ENCODE measurements at places on chromosomes 13 and 19.

DNA sequence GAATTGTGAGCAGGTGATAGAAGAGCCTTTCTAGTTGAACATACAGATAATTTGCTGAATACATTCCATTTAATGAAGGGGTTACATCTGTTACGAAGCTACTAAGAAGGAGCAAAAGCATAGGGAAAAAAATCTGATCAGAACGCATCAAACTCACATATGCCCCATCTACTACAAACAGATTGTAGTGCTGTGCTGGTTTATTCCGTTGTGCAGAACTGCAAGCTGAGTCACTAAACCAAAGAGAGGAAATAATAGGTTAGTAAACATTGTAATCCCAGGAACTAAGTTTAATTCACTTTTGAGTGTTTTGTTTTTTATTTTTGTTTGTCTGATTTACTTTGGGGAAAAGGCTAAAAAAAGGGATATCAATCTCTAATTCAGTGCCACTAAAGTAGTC lies 136.3 kb downstream of the CDK8 start:
- no peak for DNase-seq

DNA sequence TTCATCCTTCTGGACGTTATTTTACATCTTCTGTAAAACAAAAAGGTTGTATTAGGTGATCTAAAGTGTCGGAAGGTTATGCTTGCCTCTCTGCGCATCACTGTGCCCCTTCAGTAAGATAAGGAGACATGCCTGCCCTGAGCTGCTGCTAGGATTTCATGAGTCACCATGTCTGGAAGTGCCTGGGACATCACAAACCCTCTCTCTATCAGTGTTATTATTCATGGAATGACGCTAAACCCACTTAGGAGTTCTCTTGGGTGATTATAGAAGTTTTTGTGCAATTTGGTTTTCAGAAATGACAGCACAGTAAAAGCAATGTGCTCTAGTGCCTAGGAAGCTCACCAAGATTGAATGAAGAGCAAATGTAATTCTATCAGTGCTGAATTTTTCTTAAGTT lies 617.7 kb downstream of the DCT start:
- DNase-seq, result no peak

- no peak for DNase-seq
Measured at GRCh38 chr19:38678217-38678890, 30.9 kb downstream of the ACTN4 start.

- DNase-seq, result no peak
Measured at GRCh38 chr13:50359779-50360178, 344.5 kb downstream of the KCNRG start.

GRCh38 chr13:28718543-28719226 lies at the start of gene SLC46A3:
TSS of gene SLC46A3 (minus strand) at chr13:28718970. CDS start at chr13:28717998, 972 bp downstream.
- peak; percentile 97 for DNase-seq

DNA sequence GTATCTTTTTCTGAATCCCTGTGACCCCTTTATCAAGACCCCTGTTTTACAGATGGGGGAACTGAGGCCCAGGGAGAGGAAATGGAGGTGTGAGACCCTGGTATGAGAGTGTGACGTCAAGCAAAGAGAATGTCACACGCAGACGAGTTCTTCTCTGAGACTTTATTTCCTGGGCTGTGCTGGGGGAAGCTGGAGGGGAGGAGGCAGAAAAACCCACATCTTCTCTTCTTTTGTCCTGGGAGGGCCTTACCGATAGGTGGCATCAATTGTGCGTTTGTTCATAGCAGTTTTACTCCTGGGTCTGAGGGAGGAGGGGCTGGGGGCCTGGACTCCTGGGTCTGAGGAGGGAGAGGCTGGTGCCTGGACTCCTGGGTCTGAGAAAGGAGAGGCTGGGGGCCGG lies 4.9 kb upstream of the KLK15 start:
- DNase-seq, result no peak

GRCh38 chr13:78998630-78999315 lies 339.8 kb upstream of the OBI1 start:
- no peak for DNase-seq

DNA sequence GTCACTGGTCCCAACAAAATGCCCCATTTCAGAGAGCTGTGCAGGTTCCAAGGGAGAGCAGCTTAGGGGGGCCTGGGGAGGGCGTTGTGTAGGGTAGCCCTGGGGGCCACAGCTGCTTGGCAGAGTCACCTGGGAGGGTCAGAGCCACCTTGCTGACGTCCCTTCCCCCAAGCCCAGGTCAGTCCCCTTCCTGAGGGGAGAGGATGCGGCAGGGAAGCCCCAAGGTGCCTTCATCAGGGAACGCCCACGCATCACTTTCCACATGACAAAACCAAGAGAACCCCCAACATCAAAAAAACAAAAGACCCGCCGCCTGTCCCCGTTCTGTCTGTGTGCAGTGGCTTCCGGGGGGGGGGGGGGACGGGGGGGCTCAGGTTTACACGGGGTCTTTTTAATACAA lies 5.3 kb upstream of the UQCR11 start:
- no peak for DNase-seq

- DNase-seq, result no peak
Measured at GRCh38 chr13:27619093-27619727, 1.1 kb downstream of the LNX2 start.

DNA sequence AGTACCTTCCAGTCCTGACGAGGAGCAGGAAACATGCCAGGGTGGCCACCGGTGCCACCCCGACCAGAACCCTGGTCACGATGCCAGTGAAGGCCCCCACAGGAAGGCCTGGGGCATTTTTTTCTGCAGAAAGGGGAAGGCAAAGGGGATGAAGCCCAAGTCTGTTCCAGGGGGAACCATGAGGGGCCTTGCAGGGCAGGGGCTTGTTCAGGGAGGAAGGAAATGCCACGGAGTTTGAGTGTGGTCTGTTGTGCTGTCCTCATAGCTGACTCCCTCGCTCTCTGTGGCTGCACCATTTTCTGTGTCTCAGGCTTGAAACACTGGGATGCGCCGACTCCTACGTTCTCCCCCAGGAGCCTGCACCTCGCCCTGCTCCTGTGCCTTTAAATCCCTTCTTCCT lies 27.5 kb upstream of the CEACAM1 start:
- no peak for DNase-seq

- DNase-seq, result no peak
Measured at GRCh38 chr19:48633148-48634035, 3.8 kb downstream of the DBP start.

GRCh38 chr13:32883474-32883873 lies 132.7 kb upstream of the KL start:
- no peak for DNase-seq

DNA sequence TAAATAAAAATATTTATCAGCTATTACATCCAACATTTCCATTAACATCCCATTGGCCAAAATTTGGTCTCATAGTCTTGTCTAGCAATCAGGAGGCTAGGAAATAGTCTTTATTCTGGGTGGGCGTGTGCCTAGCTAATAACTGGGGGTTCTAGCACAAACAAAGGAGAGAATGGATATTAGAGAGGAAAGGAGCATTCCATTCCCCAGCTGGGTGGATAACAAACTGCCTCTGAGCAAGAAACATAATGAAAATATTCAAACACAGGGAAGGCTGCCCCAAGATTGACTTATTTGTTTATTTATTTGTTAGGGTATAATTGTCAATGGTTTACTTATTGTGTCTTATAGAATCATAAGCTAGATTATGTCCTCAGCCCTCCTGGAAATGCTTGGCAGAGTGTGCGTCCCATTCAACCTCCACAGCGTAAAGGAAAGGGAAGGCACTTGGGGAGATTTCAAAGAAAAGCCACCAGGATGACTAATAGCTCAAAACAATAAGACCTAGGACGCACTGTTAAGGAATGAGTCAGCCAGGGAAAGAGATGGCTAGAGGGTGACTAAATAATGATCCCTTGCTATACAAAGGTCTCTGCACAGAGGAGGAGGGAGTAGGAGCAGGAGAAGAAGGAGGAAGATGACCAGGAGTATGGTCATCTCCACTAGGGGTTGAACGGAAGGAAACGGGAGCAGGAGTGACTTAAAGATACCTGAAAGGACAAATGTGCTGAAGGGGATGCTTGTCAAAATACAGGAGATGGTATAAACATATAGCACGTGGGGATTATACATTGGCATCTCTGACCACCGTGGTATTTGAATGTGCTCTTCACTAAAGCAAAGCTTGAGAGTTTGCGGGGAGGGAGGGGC lies 23.5 kb upstream of the USP12 start:
- DNase-seq, result no peak

DNA sequence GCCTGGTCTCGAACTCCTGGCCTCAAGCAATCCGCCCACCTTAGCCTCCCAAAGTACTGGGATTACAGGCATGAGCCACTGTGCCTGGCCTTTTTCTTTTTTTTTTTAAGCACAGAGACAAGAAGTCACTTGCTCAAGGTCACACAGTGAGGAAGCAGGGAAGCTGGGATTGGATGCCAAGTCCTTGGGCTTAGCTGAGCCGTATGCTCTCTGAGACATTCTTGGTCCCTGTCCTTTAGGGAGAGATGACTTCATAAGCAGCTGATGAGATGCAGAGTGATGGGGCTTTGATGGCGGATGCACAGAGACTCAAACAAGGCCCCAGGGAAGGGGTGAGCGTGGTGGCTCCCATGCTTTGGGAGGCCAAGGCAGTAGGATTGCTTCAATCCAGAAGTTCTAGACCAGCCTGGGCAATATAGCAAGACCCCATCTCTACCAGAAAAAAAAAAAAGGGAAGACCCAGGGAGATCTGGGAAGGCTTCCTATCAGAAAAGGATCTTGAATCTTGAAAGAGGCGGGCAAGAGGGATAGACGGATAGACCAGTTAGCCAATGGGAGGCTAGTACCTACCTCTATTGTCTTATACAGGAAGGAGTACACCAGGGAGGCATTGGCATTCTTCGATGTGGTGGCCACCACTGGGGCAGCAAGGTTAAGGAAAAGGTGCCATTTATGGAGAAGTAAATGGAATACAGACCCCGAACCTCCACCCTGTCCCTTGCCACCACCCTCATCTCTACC lies 3.9 kb downstream of the AP1M2 start:
- no peak for DNase-seq

DNA sequence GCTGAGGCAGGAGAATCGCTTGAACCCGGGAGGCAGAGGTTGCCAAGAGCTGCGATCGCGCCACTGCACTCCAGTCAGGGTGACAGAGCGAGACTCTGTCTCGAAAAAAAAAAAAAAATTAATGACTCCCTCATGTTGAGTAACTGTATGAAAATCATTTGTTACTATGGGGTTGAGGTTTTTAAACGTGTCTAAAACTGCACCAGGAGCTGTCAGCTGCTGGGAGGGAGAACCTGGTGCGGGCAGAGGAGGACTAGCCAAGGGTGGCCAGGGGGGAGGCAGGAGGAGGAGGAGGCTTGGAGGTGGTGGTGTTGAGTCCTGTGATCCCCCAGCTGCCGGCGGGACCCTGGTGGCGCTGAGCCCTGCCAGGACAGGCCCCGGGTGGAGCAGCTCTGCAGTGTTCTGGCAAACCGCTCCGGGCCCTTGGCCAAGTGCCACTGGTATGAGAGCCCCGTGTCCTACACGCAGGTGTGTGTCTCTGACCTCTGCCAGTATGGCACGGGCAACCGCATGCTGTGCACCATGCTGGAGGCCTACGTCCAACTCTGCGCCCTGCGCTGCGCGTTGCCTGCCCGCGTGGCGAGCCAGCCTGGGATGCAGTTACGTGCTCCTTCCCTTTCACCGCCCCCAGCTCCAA lies 17.1 kb upstream of the FXYD3 start:
- DNase-seq, result no peak

DNA sequence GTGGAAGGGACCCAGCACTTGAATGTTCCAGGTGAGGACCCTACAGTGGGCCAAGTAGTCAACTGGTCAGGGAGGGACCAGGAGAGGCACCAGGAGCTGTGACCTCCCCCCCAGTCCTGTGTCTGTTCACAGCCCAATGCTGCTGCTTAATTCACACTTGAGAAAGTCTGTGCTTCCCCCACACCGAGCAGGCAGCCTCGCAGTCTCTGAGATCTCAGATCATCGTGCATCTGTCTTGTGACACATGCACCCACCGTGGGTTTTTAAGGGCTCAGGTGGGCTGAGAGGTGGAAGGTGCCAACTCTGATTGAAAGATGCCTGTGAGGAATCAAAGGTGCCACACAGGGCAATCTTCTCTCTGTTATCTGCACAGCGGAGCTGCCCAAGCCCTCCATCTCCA lies 6.2 kb downstream of the CEACAM5 start:
- no peak for DNase-seq

- no peak for DNase-seq
Measured at GRCh38 chr13:46803586-46803985, 6.6 kb upstream of the ESD start.

DNA sequence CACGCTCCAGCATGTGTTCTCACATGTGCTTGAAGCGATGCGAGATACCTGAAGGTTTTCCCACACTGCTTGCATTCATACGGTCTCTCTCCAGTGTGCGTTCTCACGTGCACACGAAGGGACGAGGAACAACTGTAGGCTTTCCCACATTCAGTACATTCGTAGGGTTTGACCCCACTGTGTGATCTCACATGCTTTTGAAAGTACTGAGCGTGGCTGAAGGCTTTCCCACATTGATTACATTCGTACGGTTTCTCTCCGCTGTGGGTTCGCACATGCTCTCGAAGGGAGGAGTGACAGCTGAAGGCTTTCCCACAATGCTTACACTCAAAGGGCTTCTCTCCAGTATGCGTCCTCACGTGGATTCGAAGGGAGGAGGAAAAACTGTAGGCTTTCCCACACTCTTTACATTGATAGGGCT lies 11.3 kb downstream of the ZNF77 start:
- no peak for DNase-seq

GRCh38 chr13:19759669-19760068 lies 23.1 kb downstream of the PSPC1 start:
- DNase-seq, result no peak

- DNase-seq, result no peak
Measured at GRCh38 chr19:342801-343421, 1.7 kb downstream of the MIER2 start.

DNA sequence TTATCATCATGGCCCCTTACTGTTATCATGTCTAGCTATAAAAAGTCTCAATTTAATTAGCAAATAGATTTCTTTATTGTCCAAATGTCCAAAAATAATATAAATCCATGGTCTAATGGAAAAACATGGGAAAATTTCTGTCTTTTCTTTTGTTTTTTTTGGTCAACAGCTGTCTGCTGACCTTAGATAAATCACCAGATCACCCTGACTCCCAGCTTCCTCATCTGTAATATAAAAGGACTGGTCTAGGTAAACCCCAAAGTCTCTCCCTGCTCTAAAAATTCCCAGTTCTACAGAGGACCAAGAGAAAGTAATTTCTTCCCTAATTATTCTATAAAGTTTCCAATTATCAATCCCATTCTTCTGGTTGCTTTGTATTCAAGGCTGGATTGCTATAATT lies 30.7 kb upstream of the RCBTB2 start:
- DNase-seq, result no peak

- no peak for DNase-seq
Measured at GRCh38 chr19:41621226-41621625, 5.6 kb downstream of the CEACAM4 start.

DNA sequence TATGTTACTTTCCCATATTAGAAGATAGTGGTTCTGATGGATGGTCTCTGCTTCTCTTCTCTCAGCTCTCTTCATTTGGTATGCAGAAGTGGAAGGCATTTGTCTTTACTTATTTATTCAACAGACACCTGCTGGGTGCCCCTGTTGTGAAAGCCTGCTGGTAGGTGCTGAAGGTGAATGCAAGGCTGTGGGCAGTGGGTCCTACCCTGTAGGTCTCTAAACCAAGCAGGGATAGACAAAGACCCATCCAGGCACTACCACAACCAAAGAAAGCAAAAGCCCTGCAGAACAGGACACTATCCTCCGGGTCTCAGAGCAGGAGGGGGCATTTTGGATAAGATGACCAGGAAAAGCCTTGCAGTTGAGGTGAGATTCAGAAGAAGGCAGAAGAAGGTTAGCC lies 106.1 kb downstream of the STARD13 start:
- no peak for DNase-seq

- DNase-seq, result no peak
Measured at GRCh38 chr13:36914648-36915047, 5.4 kb downstream of the SMAD9 start.
